GM23338 (cell line): ENCODE measurements at places on chromosomes 3 and 15. TPM values are rescaled to one million over a fixed set of nuclear protein-coding genes. Genes with fewer than 3 reads are reported as not detected.

SCAANT1 gene
- total RNA-seq, result not detected in 2 replicates

CCDC13 gene
- total RNA-seq, result 0.45 TPM in 1 of 2 replicates, not detected in the other

- no peak overlapping the region for H3K4me3 ChIP-seq
- no peaks in the 10 kb centered on the region for H3K27me3 ChIP-seq
- no peaks in the 10 kb centered on the region for H3K4me1 ChIP-seq
- H3K36me3 ChIP-seq, result no peaks in the 10 kb centered on the region
- H3K27ac ChIP-seq, result no peak overlapping the region
These were observed 36.0 kb upstream of the ZMAT3 start for GRCh38 chr3:179107617-179108016.

DNA sequence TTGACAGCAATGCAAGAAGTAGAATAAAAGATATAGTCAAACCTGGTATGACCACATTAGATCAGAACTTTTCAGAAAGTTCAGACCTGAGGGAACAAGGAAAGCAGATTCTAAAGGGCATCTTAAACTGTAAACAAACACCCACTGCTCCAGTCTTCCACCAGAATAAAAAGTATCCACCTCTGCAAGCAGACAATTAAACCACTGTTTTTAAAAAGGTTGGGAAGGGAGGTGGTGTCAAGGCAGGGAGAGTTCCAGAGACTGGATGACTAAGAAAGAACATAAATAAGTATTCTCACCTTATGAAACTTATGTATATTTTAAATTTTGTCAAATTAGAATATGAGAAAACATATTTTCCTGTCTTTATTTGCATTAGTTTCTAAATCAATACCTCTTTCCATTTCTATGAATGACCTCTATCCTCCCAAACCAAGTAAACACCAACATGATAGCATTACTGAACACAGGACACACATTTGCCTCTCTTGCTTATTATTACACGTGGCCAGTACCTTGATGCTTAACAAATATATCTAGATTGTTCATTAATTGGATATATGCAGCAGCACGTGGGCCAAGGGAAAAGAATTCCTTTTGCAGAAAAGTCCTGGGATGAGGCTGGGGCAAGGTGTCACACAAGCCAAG, 31.6 kb downstream of the PIK3CB start:
- peak overlapping the region; percentile 56; the same call in 1 of the 2 replicates for H3K27ac ChIP-seq
- no peaks in the 10 kb centered on the region; the same call in 1 of the 2 replicates for H3K4me1 ChIP-seq
- DNase-seq, result no peak
